ENCODE measurements at places on chromosomes 6 and 20. TPM values are rescaled to one million over a fixed set of nuclear protein-coding genes. Genes with fewer than 3 reads are reported as not detected.
A peak's percentile ranks its signal among the peaks of the same experiment; 100 is the strongest.

Gene PKIB
- total RNA-seq = 2.7 TPM

Gene SLC4A11
- 4.9 TPM for total RNA-seq

Gene GHRH
- not detected for total RNA-seq

GRCh38 chr20:16284385-16285100, 288.7 kb downstream of the KIF16B start:
- H3K27ac ChIP-seq = no peak overlapping the region
- no peaks in the 10 kb centered on the region for H3K27me3 ChIP-seq
- DNase-seq = no peak
- no peaks in the 10 kb centered on the region for H3K4me1 ChIP-seq
- no peak overlapping the region for H3K4me3 ChIP-seq
- no peaks in the 10 kb centered on the region for H3K36me3 ChIP-seq

- no peak overlapping the region for H3K27ac ChIP-seq
- DNase-seq = peak; percentile 84
- H3K27me3 ChIP-seq = no peaks in the 10 kb centered on the region
- H3K4me3 ChIP-seq = no peak overlapping the region
- peaks cover 71% of the 10 kb centered on the region for H3K4me1 ChIP-seq
Measured at GRCh38 chr6:108667993-108668392, 107.3 kb downstream of the FOXO3 start.

DNA sequence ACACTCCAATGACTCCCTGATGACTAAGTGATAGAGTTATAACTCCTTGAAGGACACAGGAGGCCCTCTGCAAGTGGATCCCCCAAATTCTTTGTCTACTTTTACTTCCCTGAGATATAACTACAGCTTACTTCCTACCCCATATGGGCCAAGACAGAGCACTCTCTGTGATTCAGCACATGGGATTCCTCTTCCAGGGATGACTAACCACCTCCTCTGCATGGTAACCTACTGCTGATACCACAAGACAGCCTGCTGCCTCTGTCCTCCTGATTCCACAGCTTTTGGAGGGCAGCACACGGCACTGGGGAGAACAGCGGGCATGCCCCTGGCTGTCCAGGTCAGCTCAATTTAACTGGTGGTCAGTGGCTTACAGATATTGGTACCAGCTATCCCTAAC, 675.7 kb upstream of the AGPAT4 start:
- H3K4me1 ChIP-seq = no peaks in the 10 kb centered on the region
- H3K27ac ChIP-seq = no peak overlapping the region
- no peaks in the 10 kb centered on the region for H3K36me3 ChIP-seq
- DNase-seq = no peak
- H3K4me3 ChIP-seq = no peak overlapping the region
- no peaks in the 10 kb centered on the region for H3K27me3 ChIP-seq

DNA sequence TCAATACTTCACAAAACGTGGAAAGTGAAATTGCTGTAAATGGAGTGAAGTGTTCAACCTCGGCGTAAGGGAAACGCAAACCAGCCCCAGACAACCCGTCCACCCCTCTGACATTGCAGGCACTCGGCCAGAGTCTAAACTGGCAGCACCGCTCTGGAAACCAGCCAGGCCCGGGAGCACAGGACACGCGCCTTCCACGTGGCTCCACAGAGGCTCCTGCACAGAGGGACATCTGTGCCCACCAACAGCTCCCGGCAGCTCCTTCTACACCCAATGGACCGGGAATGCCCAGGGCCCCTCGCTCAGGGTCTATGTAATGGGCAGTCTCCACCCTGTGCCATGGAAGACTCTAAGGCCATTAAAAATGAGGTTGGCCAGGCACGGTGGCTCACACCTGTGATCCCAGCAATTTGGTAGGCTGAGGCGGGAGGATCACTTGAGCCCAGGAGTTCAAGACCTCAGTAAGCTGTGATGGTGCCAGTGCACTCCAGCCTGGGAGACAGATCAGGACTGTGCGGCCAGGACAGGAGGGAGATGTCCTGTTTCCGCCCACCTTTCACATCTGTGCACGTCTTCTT, 3.4 kb upstream of the HELZ2 start:
- DNase-seq = no peak
- H3K36me3 ChIP-seq = no peaks in the 10 kb centered on the region
- H3K4me1 ChIP-seq = peaks cover 19% of the 10 kb centered on the region
- H3K27ac ChIP-seq = no peak overlapping the region
- no peaks in the 10 kb centered on the region for H3K27me3 ChIP-seq

- H3K36me3 ChIP-seq = no peaks in the 10 kb centered on the region
- peaks cover 24% of the 10 kb centered on the region for H3K4me1 ChIP-seq
- no peak for DNase-seq
- no peak overlapping the region for H3K4me3 ChIP-seq
- H3K27me3 ChIP-seq = no peaks in the 10 kb centered on the region
Measured at GRCh38 chr6:15389765-15390723, 144.2 kb downstream of the JARID2 start.

Gene VSTM2L
- not detected for total RNA-seq

Gene CDYL
- total RNA-seq = 31.9 TPM

DNA sequence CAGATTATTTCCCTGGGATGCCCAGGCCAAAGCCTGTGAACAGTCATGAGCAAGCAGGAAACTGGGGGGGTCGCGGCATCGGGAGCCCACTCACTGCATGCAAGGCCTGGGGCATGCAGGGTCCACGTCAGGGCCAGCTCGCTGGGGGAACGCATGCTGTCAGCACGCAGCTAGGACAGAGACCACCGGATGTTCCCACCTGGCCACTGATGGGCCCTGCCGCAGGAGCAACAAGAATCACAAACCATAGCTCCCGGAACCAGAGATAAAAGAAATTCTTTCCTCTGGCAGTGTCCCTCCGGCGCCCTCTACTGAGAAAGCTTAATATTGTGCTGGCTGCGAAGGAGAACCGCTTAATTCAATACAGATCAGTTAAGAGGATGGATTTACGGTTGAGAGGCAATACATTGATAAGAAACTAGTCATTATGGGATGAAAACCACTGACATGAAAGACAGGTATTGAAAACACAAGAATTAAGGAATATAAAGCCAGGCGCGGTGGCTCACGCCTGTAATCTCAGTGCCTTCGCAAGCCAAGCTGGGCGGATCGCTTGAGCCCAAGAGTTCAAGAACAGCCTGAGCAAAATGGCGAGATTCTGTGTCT, 32.6 kb downstream of the C6orf15 start:
- no peak overlapping the region for H3K4me3 ChIP-seq
- H3K4me1 ChIP-seq = no peaks in the 10 kb centered on the region
- no peaks in the 10 kb centered on the region for H3K27me3 ChIP-seq
- DNase-seq = no peak
- no peaks in the 10 kb centered on the region for H3K36me3 ChIP-seq
- H3K27ac ChIP-seq = no peak overlapping the region

- no peaks in the 10 kb centered on the region for H3K4me1 ChIP-seq
- H3K27me3 ChIP-seq = no peaks in the 10 kb centered on the region
- no peak overlapping the region for H3K27ac ChIP-seq
- H3K36me3 ChIP-seq = no peaks in the 10 kb centered on the region
- no peak for DNase-seq
Measured at GRCh38 chr6:160595838-160596832, 67.9 kb downstream of the LPA start.

GRCh38 chr6:11423667-11424066, 113.9 kb upstream of the TMEM170B start:
- peaks cover 11% of the 10 kb centered on the region for H3K4me1 ChIP-seq
- H3K36me3 ChIP-seq = no peaks in the 10 kb centered on the region
- no peak for DNase-seq
- H3K27me3 ChIP-seq = no peaks in the 10 kb centered on the region
- H3K4me3 ChIP-seq = no peak overlapping the region
- peak overlapping the region; percentile 34 for H3K27ac ChIP-seq

DNA sequence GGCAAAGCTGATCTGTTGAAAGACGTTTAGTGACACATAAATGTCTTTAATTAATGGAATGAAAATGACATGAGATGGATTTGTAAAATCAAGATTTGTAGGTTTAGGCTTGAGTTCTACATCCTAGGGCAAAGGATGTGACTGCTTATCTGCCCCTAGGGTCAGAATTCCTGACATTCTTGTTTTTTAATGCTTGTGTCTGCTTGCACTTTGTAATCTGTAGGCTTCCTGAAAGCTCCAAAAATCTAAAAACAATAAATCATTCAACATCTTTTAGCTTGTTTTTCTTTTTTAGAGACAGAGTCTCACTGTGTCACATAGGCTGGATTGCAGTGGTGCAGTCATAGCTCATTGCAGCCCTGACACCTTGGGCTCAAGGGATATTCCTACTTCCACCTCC, 107.9 kb upstream of the MLIP start:
- H3K27me3 ChIP-seq = no peaks in the 10 kb centered on the region
